ENCODE measurements at places on chromosomes 2 and 18.

GRCh38 chr2:709138-709765, 32.0 kb upstream of the TMEM18 start:
- H3K4me3 ChIP-seq: no peak overlapping the region
- H3K27me3 ChIP-seq: no peaks in the 10 kb centered on the region
- no peaks in the 10 kb centered on the region for H3K36me3 ChIP-seq
- no peak for DNase-seq

- no peak overlapping the region for H3K4me3 ChIP-seq
- H3K4me1 ChIP-seq: no peaks in the 10 kb centered on the region
- H3K27ac ChIP-seq: no peak overlapping the region
- H3K36me3 ChIP-seq: no peaks in the 10 kb centered on the region
Observed at GRCh38 chr2:201597397-201597796, 45.9 kb downstream of the TMEM237 start.

GRCh38 chr18:41311571-41312547, 643.2 kb upstream of the PIK3C3 start:
- H3K4me3 ChIP-seq: no peak overlapping the region
- H3K27ac ChIP-seq: no peak overlapping the region
- H3K36me3 ChIP-seq: no peaks in the 10 kb centered on the region
- no peaks in the 10 kb centered on the region for H3K4me1 ChIP-seq

- H3K4me3 ChIP-seq: no peak overlapping the region
- no peaks in the 10 kb centered on the region for H3K4me1 ChIP-seq
- DNase-seq: no peak
- no peak overlapping the region for H3K27ac ChIP-seq
Observed at GRCh38 chr18:10215446-10215845, 239.0 kb upstream of the APCDD1 start.

DNA sequence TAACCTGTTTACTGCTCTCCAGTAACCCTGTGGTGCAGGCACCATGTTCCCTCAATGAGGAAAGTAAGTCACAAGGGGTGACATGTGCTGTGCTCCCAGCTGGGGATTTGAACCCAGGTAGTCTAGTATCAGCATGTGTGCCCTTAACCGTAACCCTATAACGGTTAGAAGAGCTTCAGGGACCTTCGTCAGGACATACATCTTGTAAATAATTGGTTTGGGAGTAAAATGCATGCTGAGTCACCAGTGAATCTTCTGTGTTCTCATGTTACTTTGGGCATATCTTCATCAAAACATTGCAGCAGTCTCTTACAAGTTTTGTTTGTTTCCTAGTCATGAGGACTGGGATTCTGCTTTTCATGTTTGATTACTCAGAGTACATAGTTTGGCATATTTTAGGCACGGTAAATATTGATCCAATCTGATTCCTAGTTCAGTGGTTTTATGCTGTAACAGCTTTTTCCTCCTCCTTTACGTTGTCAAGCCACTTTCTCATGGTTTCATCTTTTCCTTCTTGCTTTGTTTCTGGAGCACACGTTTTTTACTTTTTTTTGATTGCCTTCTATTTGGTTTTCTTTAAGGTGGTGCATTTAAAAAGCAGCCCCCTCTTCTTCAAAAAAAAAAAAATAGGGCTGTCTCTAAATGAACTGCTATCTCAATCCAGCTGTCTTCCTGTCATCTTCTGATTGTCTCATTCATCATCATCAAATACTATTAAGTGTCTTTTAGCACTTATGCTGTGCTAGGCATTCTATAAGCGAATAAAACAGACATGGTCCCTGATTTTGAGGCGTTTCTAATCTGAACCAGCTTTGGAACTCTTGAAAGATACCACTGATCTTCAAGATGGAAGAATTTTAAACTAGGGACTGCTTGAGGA, 50.4 kb downstream of the CLIP4 start:
- DNase-seq: no peak
- H3K4me3 ChIP-seq: no peak overlapping the region
- H3K27ac ChIP-seq: peak overlapping the region; percentile 34
- peaks cover 6% of the 10 kb centered on the region for H3K36me3 ChIP-seq

DNA sequence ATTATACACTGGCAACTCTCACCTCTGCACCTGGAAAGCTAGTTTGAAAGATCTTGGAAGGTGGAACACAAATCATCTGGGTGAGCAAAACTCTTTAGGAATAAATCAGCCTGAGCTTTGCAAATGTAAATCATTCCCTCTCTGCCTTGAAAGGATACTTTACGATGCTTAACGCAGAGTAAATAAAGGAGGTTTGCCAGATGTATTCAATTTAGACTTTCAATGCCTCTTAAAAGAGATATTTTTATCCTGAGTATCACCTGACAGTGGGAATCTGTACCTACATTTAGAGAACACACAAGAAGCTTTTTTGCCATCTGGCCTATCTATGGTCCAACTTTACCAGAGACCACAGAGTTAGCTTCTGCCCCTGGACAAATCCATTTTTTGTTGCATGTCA, 983.2 kb upstream of the CDH2 start:
- no peaks in the 10 kb centered on the region for H3K27me3 ChIP-seq
- H3K4me3 ChIP-seq: no peak overlapping the region
- DNase-seq: no peak
- H3K27ac ChIP-seq: no peak overlapping the region
